Heart right ventricle (tissue), 16 donors: ENCODE measurements at places on chromosomes 5 and 9. TPM values are rescaled to one million over a fixed set of nuclear protein-coding genes. Genes with fewer than 3 reads are reported as not detected.

The IL3 gene
- polyA plus RNA-seq: not detected

The HACD4 gene
- polyA plus RNA-seq: 0.23 TPM

The IFNA13 gene
- not detected for polyA plus RNA-seq

The TEX48 gene
- not detected for polyA plus RNA-seq

The IFNB1 gene
- not detected for polyA plus RNA-seq

The APBA1 gene
- polyA plus RNA-seq: 0.67 TPM

The SLC34A1 gene
- not detected for polyA plus RNA-seq

The PDE6A gene
- 0.06 TPM for polyA plus RNA-seq

The SPATA6L gene
- polyA plus RNA-seq: 0.95 TPM

The SPINK4 gene
- polyA plus RNA-seq: not detected

The FAM163B gene
- not detected for polyA plus RNA-seq

The UGT3A2 gene
- not detected for polyA plus RNA-seq

The STPG3 gene
- polyA plus RNA-seq: 0.44 TPM

The CDKN2B-AS1 gene
- not detected for polyA plus RNA-seq

The CDH6 gene
- 1.8 TPM for polyA plus RNA-seq

The ZNF883 gene
- 0.68 TPM for polyA plus RNA-seq

The FAM169A gene
- 0.25 TPM for polyA plus RNA-seq

The HABP4 gene
- polyA plus RNA-seq: 25.1 TPM

The CCDC187 gene
- polyA plus RNA-seq: not detected

The NUTM2F gene
- polyA plus RNA-seq: 0.01 TPM

The PCDHGB3 gene
- 0.39 TPM for polyA plus RNA-seq
